Stimulated activated CD4-positive, alpha-beta T cell treated with anti-CD3 and anti-CD28 coated beads, TNF-alpha, amount 100 ng/mL, for 4 hours (primary cell): ENCODE measurements at places on chromosomes 6 and 20.

GRCh38 chr6:77466055-77466450 lies 2.8 kb upstream of the HTR1B start:
- DNase-seq, result no peak

DNA sequence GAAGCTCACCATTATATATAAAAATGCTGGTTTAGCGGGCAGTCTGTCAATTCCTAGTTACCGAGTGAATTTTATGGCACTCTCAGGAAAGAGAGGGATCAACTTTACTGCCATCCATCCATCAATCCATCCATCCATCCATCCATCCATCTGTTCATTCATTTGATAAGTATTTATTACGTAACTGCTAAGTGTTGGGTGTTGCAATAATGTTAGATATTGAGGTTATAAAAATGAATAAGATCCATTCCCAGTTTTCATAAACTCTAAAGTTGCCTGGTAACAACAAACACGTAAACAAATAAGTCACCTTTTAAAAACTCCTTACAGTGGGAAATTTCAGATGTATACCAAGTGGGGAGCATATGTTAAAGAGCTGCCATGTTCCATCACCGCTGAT lies 36.8 kb downstream of the SASH1 start:
- no peak for DNase-seq

DNA sequence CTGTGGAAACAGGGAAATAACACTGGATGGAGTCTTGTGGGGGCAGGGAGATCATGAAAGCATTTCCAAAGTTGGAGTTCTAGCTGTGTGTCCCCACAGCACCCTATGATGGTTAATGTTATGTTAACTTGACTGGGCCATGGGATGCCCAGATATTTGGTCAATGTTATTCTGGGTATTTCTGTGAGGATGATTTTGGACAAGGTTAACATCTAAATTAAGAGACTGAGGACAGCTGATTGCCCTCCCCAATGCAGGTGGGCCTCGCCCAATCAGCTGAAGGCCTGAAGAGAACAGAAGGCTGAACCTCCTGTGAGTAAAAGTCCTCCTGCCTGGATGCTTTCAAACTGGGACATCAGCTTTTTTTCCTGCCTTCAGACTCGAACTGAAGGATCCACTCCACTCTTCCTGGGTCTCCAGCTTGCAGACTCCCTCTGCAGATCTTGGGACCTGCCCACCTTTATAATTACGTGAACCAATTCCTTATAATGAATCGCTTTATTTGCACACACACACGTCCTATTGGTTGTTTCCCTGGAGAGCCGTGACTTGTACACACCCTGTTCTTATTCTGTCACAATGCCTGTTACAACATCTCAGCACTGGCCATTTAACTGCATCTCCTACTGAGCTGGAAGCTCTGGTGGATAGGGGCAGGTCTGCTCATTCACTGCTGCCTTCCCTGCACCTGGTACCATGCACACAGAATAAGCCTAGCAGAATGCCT lies 99.5 kb upstream of the IYD start:
- DNase-seq, result no peak

DNA sequence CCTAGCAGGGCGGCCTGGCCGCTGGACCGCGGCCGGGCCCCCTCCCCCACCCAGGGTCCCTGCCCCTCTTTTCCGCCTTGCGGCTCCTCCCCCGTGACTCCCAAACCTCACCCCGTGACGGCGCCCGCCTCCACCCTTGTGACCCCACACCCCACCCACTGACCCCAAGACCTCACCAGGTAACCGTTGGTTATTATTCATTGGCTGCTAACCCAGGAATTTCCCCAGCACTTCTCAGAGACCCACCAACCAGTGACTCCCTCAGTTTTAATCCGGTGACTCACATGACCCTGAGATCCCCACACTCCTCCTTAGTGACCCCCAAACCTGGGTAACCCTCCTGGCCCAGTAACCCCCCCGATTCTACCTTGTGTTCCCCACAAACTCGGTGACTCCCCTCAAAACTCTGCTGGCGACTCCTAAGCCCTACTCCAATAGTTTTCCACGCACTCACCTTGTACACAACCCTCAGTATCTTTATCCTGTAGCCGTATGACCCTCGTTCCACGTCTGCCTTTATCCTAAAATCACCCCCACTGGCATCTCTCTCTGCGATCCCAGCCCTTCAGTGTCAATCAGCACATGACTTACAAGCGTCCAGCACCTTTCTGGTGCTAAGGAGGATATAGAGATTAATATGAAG lies 534 bp downstream of the ZNF76 start:
- DNase-seq, result peak; percentile 70

- no peak for DNase-seq
These were observed 344.6 kb downstream of the ZFAND3 start for GRCh38 chr6:38164131-38164481.

DNA sequence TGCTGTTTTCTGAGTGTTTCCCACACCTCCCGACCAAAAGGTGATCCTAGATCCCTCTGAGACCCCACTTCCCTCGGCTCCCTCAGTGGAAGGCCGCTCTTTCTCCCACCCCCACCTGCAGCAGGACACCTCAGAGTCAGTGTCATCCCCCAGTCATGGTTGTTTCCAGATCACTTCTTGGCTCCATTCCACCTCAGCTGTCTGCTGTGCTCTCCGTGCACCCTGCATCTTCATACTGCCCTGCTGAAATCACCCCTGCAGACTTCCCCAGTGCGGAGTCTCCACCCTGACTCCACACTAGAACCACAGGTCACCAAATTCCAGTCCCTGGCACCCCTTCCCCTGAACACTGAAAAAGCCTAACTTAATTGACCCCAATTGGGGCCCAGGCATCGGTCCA lies 255.1 kb upstream of the CDYL start:
- no peak for DNase-seq

- no peak for DNase-seq
These were observed 81.5 kb downstream of the RREB1 start for GRCh38 chr6:7189101-7189758.

DNA sequence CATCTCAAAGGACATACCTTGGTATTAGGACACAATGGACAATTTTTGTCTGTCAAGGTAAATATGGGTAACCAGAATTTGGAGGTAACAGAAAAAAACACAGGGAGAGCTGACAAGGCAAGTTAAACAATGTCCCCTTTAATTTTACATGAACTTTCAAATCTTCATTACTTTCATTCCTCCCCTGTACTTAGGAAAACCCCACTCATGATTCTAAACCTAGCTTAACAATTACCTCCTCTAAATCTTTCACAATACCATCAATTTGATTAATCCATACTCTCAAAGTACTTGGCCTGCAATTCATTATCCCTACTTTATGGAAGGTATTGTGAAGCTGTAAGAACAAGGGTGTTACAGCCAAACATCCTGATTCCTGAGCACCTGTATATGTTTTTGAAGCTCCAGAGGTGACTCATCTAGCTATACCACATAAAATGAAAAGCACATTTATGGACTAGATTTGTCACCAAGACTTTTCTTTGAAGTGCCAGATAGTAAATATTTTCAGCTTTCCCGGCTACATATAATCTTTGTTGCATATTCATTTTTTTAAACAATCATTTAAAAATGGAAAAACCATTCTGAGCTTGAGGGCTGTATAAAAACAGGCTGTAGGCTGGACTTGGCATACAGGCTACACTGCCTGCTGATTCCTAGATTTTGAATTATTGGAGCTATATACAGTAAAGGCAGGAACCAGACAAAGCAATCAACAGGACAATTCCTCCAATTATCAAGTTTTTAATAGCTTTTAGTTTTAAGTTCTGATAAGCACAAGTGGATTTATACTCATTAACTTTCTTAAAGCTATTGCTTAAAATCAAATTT lies 22.9 kb downstream of the DEK start:
- DNase-seq, result no peak

DNA sequence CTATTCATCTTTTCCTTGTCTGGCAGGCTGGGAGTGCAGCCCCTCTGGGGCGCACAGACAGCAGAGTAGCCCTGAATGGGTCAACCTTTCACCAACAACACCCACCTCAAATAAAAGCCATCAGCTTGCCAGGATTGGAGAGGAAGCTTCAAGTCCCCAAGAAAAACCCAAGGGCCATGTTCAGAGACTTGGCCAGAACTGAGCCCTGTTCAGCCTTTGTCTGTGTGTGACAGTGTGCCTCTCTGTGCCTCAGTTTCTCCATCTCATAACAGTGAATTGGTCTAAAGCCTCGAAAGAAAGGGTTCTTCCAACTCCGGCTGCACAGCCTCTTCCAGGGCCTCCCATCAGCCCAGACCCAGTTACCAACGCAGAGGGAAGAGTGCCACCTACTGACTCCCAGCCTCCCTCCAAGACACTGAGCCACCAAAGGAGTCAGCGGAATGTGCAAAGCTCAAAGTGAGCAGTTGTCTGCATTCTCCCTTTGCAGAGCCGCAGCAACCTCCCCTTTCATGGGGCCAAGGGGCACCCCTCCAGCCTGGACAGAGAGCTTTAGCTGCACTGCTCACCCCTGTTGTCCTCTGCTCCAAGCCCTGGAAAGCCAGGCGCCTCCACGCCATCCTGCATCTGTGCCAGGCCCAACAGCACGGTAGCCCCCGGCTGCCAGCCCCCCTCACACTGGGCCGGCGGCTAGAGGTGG lies 82.7 kb upstream of the TOP1 start:
- no peak for DNase-seq

DNA sequence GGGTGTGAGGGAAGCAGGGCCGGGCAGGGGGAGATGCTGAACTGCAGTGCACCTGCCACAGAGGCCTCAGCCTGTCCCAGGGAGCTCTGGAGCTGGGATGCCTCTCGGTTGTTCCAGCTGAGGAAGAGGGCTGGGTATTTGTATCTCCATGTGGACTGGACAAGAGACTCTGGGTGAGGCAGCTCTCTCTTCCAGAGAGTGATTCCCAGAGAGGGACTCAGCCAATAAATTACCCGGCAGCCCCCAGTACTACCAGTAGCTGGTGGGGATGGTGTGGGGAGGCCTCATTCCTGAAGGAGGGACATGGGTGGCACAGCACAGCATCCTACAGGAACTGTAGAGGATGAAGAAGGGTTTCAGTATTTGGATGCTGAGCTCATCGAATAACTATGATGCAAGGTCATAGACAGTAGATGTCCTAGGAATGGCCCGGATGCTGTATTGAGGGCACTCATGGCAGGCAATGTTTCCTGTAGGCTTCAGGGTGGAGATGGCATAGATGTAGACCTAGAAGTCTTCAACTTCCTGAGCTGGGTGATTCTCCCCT lies 1.4 kb downstream of the FGD2 start:
- DNase-seq, result no peak

DNA sequence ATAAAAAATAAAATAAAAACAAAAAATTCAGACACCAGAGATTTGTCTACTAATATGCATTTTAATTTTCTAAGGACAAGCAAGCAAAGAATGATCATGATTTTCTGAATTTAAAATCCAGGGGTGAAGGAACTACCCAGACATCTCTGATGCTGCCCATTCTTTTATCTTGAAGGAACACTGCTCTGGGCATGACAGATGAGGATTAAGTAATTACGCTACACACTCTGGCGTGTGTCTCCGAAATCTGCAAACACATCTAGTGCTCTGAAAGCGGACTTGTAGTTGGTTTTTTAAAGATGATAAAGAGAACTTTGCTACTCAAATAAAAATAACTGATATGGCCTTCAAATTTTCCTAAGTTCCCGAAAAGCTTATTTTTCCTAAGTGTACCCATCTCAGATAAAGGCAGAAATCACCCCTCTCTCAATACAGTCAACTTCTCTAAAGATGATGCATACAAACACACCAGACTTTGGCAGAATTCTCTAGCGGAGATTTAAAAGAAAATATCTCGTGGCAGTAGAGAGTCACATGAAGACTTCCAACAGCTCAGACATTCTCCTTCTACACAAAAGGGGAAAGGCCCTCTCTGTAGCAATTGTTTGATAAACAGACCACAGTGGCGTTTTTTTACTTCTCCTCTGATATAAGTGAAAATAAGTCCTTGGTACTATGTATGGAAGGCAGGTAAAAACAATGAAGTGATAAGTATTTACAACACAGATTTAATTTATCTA lies 133.8 kb downstream of the BACH2 start:
- no peak for DNase-seq

DNA sequence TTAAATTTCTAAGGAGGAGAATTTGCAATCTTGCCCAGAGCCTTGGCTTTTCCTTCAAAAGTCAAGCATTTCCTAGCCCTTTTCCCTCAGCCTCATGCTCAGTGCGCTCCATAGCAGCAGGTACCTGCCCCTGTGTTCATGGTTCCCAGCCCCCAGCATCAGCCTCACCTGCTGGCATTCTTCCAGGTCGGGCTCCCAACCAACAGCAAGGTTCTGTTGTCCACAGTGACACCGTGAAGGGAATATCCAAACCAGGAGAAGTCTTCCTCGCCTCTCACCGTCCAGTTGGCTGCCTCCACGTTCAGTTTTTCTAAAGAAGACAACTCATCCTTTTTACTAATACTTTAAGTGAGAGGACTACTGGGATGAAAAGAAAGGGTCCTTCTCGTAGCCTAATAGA lies 42.7 kb downstream of the GPLD1 start:
- DNase-seq, result no peak

- no peak for DNase-seq
These were observed 300.3 kb upstream of the ID4 start for GRCh38 chr6:19536838-19537237.

DNA sequence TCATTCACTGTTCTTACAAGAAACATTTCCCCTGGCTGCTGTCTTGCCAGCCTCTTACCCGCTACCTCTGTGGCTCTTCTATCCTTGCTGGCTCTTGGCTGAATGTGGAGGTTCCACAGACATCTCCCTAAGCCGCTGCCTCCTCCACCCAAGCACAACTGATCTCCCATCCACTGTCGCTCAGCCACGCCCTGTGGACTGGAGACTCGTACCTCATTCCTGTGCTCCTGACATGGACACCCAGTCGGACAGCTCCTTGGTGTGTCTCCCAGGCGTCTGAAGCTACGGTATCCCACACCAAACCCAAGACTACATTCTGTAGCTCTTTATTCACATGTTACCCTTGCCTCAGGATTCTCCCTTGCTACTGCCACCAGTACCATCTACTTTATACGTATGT lies 19.3 kb downstream of the RAE1 start:
- DNase-seq, result no peak

DNA sequence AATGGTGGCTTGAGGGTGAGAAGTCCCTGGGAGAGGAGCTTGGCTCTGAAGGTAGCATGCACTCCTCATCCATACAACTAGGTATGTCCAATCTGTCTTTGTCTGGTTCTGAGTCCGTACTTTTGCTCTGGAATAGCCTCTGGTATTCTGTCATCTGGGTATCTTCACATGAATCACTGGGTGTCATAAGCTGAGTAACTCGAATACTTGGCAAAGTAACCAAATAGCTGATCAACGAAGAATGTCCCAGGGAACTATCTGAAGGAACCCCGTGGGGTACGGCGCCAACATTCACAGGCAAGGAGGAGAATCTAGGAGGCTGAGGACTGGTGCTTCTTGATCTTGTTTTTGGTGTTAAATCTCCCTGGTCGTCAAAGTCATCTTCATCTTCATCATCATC lies 184.8 kb downstream of the HIVEP2 start:
- no peak for DNase-seq

DNA sequence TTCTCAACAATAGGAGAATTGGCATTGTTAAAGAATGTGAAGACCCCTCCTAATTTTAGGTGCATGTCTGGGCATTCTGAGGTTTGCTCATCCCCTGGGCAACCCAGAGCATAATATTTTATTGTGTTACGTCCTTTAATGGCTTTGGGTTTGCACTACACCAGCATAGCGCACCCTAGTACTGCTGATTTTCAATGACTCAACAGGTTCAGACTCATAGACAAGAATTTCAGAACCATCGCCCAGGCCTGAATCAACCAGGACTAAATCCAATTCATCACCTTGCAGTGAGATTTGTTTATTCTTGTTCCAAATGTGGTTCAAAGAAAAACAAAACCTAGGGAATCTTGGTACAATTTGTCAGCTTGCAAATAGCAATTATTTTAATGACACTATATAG lies 137.8 kb upstream of the PHACTR1 start:
- DNase-seq, result no peak
